Fibroblast of skin of left biceps (primary cell): ENCODE measurements at places on chromosomes 2 and 18.

DNA sequence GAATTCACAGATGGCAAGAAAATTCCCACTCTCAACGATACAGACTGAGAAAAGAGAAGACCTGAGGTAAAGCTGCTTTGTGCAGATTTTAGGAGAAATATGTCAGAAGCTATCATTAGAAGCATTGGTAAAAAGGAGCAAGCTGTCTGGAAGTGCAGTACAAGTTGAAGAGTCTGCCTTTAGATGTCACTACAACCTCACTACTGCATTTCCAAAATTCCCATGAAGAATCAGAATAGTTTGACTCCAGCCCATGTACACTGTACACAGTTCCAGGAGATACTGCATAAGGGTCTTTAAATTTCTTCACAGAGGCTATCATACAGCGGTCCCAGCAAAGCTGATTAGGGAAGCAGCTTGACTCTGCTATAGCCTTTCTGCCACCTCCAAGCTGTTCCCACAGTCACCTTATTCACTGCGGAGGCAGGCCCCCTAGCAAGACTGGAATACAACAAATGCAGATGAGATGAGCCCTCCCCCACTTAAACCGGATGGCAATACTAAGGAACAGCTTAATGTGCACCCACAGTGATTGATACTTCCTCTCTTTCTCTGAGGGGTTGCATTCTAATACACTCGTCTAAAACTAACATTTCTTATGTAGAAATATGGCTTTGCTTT lies 527.4 kb downstream of the TMEM182 start:
- DNase-seq = no peak

- no peak for DNase-seq
Observed at GRCh38 chr2:178093471-178093870, 18.8 kb upstream of the RBM45 start.

DNA sequence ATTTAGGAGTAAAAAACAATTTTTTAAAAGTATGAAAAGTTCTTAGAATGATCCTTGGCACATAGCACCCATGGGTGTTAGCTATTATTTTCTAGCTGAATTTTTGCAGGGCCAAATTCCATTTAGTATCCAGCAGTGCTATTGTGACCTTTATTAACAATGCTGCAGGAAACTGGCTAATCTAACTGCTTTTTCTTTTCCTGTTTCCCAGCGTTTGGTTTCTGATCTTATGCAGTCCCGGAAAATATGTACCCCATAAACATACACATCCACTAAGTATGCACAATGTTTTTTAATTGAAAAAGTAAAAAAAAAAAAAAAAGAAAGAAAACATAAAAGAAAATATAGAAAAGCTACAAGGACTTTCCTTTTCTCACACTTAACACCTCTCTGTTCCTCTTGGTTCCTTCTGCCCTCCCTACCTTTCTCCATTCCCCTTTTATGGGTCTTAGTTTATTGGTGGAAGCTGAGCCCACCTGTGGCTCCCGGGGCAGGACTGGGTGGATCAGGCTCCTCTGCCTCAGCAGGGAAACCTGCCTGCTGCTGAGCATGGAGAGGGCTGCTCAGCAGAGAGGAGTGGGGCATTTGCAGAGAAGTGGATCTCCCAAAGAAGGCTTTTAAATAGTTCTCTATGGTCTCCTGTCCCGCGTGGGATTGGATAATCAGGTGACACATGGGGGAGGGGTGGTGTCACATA lies 9.3 kb upstream of the SLC16A14 start:
- DNase-seq = no peak

DNA sequence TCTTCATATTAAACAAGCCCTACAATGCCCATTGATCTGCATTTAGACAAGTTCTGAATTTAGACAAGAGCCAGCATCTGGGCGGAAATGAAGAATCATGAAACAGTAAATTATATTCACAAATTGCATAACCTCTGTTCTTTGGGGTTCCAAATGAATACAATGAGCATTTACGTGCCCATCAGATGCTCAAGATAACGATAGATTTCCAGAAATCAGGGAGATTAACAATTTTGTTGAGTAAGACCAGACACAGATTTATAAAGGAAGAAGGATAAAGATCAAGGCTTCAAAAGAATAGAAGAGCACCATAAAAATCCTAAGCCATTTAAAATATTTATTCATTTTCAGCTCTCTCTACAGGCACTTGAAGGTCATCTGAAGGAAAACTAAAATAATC lies 59.7 kb upstream of the CDH20 start:
- no peak for DNase-seq

DNA sequence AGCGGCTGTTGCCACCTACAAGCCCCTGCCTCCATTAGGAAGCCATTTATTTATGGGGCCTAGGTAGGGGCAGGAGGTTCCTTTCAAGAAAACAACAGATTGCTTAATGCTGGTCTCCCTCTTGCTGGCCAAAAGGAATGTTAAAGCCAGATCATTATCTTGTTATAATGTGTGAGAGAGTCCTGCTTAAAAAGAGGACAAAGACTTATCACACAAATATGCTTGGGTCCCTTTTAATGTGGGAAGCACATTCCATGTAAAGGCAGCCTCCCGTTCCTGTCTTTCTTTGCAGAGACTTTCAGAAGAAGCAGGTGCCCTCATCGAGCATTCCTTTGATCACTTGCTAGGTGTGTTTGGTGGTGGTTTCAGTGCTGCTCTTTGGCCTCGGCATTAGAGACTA lies 76.4 kb downstream of the AGAP1 start:
- no peak for DNase-seq

DNA sequence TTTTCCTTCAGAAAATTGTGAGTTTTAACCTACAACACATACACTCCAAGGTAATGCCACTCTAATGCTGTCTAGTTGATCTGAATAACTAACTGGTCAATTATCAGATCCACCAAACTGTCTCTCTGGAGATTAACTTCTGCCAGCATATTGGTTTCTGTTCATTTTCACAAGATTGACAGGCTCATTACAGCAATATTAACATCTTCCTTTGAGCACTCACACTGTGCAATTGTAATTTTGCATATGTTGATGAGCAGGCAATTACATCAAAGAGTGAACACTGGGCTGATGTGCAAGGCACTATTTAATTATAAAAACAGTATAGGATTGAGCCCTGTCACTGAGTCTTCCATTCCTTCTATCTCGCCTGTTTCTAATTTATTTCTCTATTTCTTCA lies 197.3 kb downstream of the SLC8A1 start:
- DNase-seq = no peak

DNA sequence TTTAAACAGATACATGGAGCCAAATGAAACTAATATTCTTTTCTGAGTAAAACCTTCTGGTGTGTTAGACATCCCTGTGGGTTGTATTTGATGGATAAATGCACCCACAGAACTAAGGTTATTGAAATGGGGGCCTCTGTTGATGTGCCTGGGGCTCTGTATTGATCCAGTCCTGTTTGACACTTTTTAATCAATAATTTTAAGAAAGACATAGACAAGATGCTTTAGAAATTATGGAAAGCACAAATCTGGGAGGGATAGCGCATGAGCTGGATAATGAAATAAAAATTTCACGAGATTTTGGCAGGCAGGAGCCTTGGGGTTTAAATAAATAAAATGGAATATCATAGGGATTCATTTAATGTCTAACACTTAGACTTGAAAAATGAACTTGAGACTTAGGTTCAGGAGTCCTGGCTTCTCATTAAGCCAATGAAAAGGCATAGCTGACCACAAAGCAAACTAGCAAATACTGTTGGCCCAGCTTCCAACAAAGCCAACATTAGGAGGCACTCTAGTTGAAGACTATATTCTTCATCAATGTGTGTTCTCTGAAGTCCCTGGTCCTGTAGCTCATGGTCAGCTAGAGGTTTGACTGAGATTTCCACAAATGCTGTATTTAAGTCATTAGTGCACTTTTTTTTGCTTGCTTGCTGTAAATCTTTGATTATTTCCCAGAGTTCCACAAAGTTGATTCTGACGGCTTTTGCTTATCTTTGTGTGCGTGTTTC lies 64.2 kb upstream of the SH3RF3 start:
- no peak for DNase-seq

- no peak for DNase-seq
Observed at GRCh38 chr2:224259831-224260230, 142.1 kb downstream of the FAM124B start.

- DNase-seq = no peak
Observed at GRCh38 chr2:64837925-64838641, 151.1 kb upstream of the SLC1A4 start.

DNA sequence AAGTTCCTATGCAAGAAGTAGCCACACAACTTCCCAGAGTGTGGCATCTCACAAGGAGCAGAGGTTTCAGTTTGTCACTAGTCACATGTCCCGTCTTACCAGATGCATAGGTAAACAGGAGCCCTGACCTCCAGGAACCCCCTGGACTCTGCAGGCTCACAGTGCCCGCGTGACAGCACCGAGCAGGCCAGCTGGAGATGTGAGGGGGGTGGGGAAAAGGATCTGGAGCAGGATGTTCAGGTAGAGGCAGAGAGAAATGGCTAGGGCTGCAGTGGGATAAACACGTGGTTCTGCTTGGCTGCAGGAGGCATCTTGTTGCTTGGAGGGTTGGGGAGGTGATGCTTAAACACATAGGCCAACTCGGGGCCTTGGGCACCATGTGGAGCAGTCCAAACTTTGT lies 54.2 kb downstream of the IMPA2 start:
- no peak for DNase-seq

GRCh38 chr2:13616059-13616458 lies 899.3 kb downstream of the TRIB2 start:
- no peak for DNase-seq

DNA sequence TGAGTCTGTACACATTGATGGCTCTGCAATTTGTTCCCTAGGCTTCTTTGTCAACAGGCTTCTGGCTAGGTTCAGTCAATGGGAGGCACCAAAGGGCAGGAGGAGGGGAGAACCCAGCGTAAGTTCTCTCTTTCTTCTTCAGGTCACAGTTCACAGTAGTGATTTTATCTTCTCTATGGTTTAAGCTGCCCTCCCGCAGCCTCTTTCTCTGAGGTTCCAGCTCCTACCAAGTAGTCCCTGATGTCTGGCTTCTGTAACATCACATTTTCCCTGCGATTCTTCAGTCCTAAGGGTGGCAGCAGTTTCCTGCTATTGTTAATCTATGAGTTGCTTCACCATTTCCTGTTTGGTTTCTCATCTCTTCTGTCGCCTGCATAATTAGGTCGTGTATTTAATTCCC lies 107.4 kb downstream of the CPO start:
- DNase-seq = no peak
